Ovary (tissue), 10 donors: ENCODE measurements at places on chromosomes 3 and 15. TPM values are rescaled to one million over a fixed set of nuclear protein-coding genes. Genes with fewer than 3 reads are reported as not detected.

Gene BDH1
- 11.7 TPM for polyA plus RNA-seq

GRCh38 chr15:93382200-93382820, 293.3 kb upstream of the RGMA start:
- DNase-seq = no peak

GRCh38 chr3:107870943-107871638, 219.7 kb downstream of the CD47 start:
- no peak for DNase-seq

DNA sequence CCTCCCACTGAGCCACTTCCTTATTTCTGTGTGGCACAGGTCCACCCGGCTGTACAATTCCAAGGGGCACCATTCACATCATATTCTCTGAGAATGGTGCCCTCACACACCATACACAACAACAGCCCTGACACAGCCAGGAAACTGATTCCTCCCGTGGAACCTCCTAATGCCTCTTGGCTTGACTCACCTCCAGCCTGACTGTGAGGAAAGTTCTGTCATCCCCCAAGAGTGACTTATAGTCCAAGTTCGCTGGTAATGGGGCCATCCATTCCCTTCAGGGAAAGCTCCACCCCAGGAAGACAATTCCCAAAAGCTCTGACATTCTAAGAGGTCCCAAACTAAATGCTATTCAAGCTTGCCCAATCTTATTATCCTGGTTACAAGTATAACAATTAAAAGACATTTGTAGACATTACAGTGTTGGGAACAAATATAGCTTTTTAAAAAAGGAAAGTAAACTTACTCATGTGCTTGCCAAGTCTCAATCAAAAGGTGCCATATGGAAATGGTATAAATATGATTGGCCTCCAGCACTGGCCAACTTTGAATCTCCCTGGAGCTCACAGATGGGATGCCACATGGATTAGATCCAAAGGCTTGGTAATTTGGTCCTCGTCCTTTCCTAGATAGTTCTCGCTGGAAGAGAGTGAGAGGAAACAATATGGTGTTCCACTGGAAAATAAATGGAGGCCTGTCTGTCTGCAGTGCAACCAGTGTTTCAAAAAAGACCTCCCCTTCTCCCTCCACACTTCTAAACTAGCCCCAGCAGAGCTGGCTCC, 56.3 kb upstream of the PSMD6 start:
- no peak for DNase-seq

Gene KCNAB1
- 3.5 TPM for polyA plus RNA-seq
